ENCODE measurements at places on chromosomes 4 and X.

DNA sequence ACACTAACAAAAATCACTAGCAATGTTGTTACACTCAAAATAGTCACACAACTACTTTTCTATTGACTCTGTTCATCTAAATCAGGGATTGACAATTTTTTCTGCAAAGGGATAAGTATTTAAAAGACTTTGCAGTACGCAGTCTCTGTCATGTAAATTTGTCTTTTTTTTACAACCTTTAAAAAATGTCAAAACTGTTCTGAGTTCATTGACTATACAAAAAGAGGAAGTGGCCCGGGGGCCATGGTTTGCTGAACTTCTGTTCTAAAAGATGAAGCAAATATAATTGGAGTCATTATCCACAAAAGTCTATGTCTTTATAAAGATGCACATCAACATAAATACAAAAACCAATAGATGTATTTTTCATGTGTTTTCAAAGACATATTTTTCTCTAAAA, 1310.3 kb downstream of the RPA4 start:
- DNase-seq, result no peak

- DNase-seq, result no peak
These were observed 3.5 kb downstream of the FAT1 start for GRCh38 chr4:186719925-186720694.

DNA sequence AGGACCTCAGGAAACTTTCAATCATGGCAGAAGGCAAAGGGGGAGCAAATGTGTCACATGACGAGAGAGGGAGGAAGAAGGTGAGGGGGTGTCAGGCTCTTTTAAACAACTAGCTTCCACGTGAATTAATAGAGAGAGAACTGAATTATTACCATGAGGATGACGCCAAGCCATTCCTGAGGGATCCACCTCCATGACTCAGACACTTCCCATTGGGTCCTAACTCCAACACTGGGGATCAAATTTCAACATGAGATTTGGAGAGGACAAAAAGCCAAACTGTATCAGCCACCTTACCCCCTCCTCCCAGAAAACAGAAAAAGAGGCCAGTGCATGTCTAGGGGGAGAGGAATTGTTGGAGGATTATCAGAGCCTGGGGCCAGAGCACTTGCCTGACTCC, 40.4 kb upstream of the LAS1L start:
- DNase-seq, result no peak

DNA sequence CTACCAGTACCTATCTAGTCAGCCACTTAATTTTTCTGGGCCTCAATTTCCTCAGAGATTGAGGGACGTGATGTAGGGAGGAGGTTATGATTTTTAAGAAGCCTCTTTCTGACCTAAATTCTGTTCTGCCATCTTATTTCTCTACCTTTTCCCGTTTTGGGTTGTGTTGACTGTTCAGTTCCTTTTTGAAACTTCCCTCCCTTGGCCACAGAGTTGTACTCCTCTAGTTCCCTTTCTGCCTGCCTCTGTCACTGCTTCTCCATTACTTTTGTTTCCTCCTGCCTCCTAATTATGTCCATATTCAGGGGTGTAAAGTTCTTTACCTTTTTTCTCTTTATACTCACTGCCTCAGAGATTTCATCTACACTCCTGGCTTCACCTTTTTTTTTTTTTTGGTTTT, 25.4 kb downstream of the CLCN5 start:
- no peak for DNase-seq

GRCh38 chrX:66021765-66022631, 17.9 kb downstream of the VSIG4 start:
- DNase-seq, result no peak

GRCh38 chr4:156188596-156188995, 234.9 kb upstream of the CTSO start:
- no peak for DNase-seq

- no peak for DNase-seq
These were observed 150.7 kb downstream of the PDGFC start for GRCh38 chr4:156820931-156821330.

DNA sequence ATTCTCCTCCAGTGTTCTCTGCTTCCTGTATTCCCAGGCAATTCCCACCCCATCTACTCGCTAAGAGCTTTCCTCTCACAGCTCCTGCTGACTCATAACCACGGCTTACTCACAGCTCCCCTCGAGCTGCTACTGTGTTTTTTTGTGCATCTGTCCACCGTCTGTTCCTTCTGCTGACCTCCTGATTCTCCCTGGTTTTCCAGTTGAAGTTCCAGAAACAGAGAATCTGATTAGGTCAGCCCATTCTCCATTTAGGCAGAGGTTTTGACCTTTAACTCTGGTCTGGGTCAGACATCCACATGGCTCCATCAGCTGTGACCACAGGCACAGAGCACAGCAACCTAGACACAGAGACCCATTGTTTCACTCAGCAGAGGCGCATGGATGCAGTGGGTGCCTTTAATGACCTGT, 5.5 kb upstream of the SMIM20 start:
- DNase-seq, result no peak

- no peak for DNase-seq
These were observed 21.1 kb upstream of the TADA2B start for GRCh38 chr4:7021930-7022664.

DNA sequence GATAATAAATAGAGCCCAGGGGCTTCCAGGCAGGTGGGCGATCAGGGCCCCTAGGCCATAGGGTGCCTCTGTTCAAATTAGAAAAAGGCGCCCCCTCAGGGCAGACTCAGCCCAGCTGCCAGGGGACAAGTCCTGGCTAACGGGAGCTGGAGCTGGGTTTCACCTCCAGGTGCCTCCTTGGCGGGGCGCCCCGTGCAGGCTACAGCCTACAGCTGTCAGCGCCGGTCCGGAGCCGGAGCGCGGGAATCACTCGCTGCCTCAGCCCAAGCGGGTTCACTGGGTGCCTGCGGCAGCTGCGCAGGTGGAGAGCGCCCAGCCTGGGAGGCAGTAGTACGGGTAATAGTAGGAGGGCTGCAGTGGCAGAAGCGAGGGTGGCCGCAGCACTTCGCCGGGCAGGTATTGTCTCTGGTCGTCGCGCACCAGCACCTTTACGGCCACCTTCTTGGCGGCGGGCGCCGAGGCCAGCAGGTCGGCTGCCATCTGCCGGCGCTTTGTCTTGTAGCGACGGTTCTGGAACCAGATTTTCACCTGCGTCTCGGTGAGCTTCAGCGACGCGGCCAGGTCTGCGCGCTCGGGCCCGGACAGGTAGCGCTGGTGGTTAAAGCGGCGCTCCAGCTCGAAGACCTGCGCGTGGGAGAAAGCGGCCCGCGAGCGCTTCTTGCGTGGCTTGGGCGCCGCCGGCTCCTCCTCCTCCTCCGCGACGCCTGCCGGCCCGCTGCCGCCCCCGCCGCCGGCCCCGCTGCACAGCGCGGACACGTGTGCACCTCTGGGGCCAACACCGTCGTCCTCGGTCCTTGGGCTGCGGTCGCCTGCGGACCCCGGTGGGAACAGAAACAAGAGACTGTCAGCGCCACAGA, 2.4 kb downstream of the NKX3-2 start:
- peak; percentile 43 for DNase-seq

Data from transverse colon (tissue), 4 donors.